Stimulated activated CD4-positive, alpha-beta T cell treated with anti-CD3 and anti-CD28 coated beads, Interleukin-2, amount 100 ng/mL, for 48 hours (primary cell): ENCODE measurements at places on chromosomes 7 and 10.

DNA sequence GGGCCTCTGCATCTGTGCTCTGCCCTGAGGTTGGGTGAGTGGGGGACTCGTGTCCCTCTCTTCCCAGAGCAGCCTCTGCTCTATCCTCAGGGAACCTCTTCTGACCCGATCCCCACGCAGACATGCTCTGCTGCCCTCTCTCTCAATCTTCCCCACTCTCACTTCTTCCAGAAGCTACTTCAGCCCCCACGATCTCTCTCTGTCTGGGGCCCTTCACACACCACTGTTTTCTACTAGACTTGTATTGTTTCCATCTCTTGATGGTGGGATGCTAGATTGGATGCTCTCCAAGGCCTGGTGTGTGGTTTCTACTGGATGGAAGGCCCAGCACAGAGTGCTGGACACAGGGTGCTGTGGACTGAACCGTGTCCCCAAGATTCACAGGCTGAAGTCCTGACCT, 10.0 kb downstream of the MGMT start:
- no peak for DNase-seq

- DNase-seq = no peak
Measured at GRCh38 chr10:64067009-64067606, 545.9 kb downstream of the REEP3 start.

DNA sequence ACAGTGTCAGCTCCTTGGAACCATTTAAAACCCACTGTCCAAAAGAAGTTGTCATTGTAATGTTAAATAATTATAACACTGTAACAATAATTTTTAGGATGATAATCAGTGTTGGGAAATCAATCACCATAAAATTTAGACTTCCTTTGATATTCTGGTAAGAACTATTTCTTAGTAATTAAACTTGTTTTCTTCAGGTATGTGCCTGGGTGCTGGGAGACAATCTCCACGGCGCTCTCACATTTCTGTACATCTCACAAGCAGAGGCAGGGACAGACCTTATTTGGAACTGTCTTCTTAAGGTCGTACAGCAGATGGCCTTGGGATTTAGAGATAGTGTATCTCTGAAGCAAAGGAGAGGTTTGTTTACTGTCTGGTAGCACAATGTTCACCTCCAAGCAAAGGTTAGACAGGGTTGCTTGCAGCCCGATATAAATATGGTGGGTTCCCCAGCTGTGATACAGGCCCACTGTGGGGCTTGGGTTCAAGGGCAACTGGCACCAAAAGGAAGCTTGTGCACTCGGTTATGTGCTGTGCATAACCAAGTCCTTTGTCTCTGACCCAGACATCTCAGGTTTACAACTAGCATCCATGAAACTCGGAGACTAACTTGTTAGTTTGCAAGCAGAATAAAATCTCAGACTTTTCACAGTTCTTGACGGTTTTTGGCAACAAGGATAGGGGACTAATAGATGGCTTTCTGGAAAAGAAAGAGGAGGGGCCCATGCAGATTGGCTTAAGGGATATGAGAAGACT, 125.5 kb downstream of the RNF32 start:
- DNase-seq = no peak

DNA sequence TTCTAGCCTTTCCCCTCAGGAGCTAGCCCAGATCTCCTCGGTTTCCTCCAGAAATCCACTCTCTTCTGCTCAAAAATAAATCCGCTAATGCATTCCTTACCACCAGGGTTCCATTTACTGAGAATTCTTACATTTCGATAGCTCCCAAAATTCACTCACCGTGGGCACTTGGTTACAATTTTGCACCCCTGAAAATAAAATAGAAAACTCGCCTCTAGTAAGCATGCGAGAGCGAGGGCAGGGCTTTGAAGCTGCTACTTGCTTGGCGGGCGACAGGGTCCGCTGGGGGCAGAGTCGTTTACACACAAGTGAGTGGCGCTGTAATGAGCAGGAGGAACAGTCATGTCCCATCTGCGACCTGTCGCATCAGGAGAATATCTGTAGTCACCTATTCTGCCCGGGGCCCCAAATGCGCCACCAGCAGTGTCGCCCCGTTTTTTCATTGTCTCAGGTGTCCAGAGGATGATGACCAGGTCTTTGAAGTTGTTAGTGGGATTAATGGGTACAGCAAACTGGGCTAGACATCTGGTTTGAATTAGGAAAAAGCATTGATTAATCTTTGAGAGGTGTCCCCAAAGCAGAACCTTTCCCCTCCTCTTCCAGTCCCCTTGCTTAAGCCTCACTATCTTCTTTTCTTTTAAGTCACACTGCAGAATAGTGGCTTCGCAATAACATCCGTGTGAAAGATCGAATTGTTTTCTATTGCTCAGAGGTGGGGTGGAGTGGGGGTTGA, 1.2 kb upstream of the MEOX2 start:
- DNase-seq = no peak

DNA sequence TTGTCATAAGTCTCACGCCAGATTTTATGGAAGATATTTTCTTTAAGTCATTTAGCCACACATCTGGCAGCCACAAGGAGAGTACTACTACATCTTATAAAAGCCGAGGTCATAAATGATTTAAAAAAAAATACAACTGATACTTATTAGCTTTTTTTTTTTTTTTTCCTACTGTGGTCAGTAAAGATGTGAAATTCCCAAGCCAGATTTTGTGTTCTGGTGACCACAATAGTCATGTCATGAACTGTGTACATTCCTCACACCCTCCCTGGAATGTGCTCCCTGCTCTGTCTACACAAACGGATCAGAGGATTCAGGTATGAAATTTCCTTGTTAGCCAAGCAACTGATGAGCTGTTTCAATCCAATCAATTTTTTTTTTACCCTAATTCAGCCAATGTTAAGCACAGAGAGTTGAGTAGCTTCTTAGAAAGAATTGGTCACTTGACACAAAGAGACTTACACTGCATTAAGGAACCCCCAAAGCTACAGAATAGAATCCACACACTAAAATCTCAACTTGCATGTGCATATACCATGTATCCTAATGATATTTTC, 54.7 kb downstream of the CHRM2 start:
- no peak for DNase-seq

GRCh38 chr10:124830445-124830844, 28.8 kb downstream of the ABRAXAS2 start:
- DNase-seq = no peak
